ENCODE measurements at places on chromosomes 2 and 18.

- DNase-seq, result no peak
Measured at GRCh38 chr2:191710411-191710900, 32.5 kb downstream of the NABP1 start.

- DNase-seq, result no peak
Measured at GRCh38 chr2:224922142-224922727, 120.0 kb downstream of the DOCK10 start.

- no peak for DNase-seq
Measured at GRCh38 chr2:17748745-17749144, 4.9 kb downstream of the SMC6 start.

DNA sequence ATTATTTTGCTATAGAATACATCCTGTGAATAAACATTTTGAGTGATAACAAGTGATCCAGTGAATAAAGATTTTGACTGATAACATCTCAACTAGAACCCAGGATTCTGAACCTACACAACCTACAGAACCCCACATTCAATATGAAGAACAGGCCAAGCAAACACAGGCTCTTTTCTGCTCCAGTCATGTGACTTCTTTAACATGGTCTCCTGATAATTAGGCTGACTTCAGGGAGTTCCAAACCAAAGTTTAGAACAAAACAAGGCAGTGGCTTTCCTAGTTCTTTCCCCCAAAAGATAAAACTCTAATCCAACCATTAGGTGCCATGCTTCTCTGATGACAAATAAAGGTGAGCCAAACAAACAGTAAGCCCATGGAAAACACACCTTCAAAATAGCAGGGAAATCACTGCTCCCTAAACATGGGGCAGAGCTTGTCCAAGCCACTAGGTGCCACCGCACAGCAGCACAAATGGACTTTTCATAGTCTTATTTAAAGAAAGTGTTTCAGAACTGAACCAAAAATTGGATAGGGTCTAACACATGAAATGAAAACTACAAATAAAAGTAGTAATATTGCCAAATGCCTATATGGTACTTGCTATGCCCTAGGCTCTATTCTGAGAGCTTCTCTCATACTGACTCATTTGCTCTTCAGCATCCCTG is 95.3 kb downstream of the EVA1A start:
- DNase-seq, result no peak

- no peak for DNase-seq
Measured at GRCh38 chr2:236568068-236568921, 1.3 kb upstream of the ACKR3 start.

GRCh38 chr2:6982934-6983589 is 65.8 kb downstream of the RNF144A start:
- DNase-seq, result no peak

Measured in Jurkat, Clone E6-1 (cell line).